ENCODE measurements at places on chromosomes 6 and 20. TPM values are rescaled to one million over a fixed set of nuclear protein-coding genes. Genes with fewer than 3 reads are reported as not detected.

The CST9L gene
- total RNA-seq: not detected

The TIAM2 gene
- 7.6 TPM for total RNA-seq

The CST5 gene
- not detected for total RNA-seq

The EFCAB8 gene
- 0.13 TPM for total RNA-seq

The NINL gene
- total RNA-seq: 25.2 TPM

The CTCFL gene
- total RNA-seq: not detected

DNA sequence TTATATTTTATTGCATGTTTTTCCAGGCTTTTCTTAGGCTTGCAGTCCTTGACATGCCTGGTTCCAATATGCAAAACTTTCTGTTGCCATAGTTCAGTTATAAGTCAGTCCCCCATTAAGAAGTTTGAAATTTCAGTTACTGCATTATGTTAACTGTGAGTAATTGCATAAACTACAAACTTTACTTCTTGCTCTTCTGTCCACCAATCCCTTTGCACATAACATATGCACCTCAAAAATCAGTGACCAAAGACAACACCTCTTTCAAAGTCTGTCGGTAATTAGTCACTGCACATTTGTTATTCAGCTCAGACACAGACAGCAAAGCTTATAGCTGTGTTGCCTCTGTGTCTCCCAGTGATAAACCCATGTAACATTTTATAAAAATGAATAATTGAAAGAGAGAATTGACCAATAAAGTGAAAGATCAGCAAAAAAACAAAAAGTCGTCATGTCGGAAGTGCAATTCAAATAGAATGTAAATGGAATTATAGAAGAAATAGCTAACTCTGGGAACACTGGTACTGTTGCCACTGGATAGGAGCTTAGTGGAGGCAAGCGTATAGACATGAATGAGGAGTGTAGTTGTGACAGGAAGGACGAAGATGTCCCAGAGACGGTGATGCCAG, 50.3 kb upstream of the BTBD3 start:
- no peak for DNase-seq

DNA sequence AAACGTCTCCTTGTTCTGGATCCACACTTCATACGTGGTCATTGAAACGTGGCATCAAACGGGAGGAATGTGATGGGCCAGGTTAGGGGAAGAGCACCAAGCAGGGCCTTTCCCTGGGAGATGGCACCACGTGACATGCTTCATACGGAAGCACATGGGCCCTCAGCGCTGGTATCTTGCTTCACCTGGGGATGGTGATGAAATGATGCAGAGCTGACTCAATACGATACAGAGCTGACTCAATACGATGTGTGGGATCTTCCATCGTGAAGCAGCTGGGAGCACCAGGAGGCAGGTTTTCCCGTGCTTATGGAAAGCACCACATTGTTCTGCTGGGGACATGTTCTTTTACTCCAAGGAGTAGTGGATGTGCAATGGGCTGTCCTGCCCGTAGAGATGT, 22.5 kb upstream of the TAGAP start:
- no peak for DNase-seq

DNA sequence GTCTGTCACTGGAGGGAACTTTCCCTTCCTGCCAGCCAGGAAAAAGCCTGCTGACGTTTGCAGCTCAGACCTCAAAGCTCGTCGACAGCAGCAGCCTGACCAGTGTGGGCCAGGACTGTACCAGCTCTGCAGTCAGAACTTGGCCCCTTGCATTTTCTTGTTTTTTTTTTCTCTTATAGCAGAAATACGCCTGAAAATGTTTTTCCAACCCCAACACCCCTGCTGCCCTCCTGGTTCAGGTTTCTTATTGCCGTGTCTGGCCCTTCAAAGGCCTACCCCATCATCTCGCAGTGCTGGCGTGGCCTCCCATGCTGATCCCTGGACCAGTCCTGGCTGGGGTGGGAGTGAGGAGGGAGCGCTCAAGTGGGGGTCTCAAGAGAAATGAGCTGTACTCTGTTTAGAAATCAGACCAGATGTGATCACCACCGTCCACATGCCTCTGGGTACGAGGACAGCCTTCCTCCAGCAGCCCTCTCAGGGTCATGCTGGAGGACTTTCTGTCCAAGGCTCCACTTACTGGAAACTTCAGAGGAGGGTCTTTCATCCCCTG, 169.0 kb downstream of the FOXC1 start:
- DNase-seq: peak; percentile 56

DNA sequence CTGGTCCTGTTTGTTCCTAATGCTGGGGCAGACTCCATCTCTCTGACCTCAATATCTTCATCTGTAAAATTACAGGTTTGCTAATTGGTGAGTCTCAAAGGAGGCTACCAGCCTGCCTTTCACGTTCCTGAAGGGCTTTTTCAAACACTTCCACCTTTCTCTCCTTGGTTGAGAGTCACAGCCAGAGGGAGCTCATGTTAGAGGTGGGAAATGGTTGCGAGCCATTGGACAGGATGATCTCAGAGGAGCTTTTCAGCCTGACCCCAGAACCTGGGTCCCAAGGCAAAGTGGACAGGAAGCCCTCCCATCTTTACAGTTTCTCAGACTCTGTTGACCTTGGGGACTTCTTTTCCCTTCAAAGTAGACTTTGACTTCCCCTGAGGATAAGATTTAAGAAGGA, 37.6 kb downstream of the NDUFAF5 start:
- no peak for DNase-seq
